ENCODE measurements at places on chromosomes 12 and 14. TPM values are rescaled to one million over a fixed set of nuclear protein-coding genes. Genes with fewer than 3 reads are reported as not detected.
A peak's percentile ranks its signal among the peaks of the same experiment; 100 is the strongest.

ZNF705A gene
- not detected for polyA plus RNA-seq

TEAD4 gene
- polyA plus RNA-seq = 24.9 TPM

TSPAN8 gene
- polyA plus RNA-seq = not detected

- no peak for DNase-seq
Observed at GRCh38 chr14:65352964-65353530, 59.5 kb upstream of the FUT8 start.

CD163L1 gene
- polyA plus RNA-seq = 0.50 TPM

- DNase-seq = no peak
Observed at GRCh38 chr12:88982694-88983093, 369.6 kb downstream of the DUSP6 start.

- DNase-seq = peak; percentile 87
Observed at GRCh38 chr12:56193025-56193578, 3.8 kb upstream of the SMARCC2 start.

CNTN1 gene
- 0.14 TPM for polyA plus RNA-seq

- DNase-seq = no peak
Observed at GRCh38 chr12:66456612-66457011, 154.3 kb downstream of the HELB start.

PARP11 gene
- 1.8 TPM for polyA plus RNA-seq

- DNase-seq = peak; percentile 84
Observed at GRCh38 chr12:92942905-92943304, 13.8 kb upstream of the EEA1 start.

GRCh38 chr12:130672089-130672820 lies 43.8 kb downstream of the RIMBP2 start:
- DNase-seq = no peak

MYF5 gene
- polyA plus RNA-seq = not detected

SYNDIG1L gene
- polyA plus RNA-seq = not detected

DNA sequence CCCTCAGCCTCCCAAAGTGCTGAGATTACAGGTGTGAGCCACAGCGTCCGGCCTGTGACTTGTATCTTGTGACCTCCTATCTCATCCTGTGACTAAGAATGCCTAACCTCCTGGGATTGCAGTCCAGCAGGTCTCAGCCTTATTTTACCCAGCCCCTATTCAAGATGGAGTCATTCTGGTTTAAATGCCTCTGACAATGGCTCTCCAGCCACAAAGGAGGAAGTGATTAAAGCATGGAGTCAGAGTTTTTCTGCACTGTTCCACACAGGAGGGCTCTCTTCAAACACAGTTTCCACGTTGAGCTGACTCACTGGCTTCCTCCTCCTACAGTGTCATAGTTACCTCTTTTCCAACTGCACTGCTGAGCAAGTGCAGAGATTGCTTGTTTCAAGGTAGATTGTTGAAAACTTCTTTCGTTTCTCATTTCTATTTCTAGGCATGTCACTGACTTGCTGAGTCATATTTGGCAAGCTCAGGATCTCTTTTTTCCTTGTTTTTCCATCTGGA lies 383.8 kb downstream of the PCNX1 start:
- DNase-seq = peak; percentile 93

DNA sequence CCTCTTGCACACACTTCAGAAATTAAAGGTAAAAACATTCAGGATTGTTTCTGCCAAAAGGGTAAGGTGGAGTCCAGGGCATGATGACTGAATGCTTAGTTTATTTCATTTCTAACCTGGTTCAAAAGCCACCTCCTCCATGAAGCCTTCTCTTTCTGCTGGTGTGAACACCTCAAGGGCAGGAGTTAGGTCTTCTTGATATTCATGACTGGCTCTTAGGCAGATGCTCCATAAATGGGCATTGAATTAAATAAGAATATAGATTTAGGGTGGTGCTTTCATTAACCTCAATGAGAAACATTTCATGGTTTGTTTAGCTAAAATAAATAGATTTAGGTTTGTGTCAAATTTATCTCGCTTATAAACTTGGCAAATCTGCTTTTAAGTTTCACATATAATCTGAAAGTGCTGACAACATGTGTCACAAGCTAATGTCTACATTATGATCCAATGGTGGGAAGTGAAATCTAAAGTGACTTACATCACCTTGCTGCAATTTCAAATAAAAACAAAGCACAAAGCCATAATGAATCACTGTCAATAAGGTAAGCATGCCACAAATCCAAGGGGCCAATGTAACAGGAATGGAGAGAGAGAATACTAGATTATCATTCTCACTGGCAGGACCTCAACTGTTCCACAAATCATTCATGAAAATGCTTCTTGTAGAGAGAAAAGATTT lies 72.7 kb upstream of the GRIP1 start:
- DNase-seq = no peak

GRCh38 chr12:109822951-109823411 lies 10.2 kb downstream of the TRPV4 start:
- DNase-seq = no peak

- no peak for DNase-seq
Observed at GRCh38 chr12:97140355-97140754, 233.3 kb downstream of the NEDD1 start.

DNA sequence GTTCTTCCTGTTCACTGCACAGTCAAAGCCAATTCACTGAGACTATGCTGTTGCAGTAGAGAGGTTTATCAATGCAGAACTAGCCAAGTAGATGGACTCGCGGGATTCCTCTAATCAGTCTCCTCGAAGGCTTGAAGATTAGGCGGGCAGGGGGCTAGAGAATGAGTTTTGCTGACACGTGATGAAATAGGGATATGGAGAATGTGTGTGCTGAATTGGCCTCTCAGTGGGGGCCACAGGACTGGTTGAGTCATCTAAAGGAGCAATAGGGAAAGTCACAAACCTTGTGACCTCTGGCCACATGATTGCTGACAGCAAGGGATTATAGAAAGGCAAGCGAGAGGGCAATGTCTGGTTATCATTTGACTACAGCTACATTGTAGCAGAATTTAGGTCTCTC lies 12.7 kb downstream of the MIPOL1 start:
- DNase-seq = no peak

LUM gene
- polyA plus RNA-seq = 70.5 TPM

DNA sequence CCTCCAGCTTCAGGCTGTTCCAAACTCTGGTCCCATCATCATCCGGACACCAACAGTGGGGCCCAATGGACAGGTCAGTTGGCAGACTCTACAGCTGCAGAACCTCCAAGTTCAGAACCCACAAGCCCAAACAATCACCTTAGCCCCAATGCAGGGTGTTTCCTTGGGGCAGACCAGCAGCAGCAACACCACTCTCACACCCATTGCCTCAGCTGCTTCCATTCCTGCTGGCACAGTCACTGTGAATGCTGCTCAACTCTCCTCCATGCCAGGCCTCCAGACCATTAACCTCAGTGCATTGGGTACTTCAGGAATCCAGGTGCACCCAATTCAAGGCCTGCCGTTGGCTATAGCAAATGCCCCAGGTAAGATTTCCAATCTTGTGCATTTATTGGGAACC lies 3.3 kb downstream of the SP1 start:
- no peak for DNase-seq

GRCh38 chr14:99636487-99636886 lies 8.4 kb upstream of the HHIPL1 start:
- DNase-seq = no peak

WSCD2 gene
- not detected for polyA plus RNA-seq

GPR68 gene
- 0.94 TPM for polyA plus RNA-seq

DNA sequence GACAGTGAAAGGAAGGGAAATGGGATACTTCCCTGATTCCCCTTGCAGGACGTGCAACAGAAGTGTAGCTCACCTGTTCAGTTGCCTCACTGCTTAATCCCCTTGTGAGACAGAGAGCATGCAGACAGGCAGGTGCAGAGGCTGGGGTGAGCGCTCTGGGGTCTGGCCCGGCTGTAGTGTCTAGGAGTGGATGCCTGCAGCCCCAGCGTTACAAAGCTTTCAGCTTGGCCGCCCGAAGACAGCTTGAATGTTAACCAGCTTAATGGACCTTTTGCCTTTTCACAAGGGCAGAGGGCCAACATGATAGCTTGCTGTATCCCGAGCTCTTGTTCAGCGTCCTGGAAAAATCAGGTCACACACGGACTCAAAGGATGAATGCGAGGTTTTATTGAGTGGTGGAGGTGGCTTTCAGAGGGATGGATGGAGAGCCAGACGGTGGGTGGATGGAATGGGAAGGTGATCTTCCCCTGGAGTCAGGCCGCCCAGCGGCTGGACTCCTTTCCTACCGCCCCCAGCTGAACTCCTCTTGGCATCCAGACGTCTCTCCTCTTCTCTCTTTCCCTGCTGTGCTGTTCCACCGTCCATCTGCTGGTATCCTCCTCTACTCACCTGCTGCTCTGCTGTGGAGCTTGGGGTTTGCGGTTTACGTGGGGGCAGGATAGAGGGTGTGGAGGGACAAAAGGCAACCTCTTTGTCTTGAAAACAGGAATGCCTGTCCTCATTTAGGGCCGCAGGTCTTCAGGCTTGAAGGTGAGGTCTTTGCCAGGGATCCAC lies 86.2 kb upstream of the RESF1 start:
- DNase-seq = no peak

GRCh38 chr12:120892265-120892664 lies 11.9 kb downstream of the SPPL3 start:
- DNase-seq = no peak

PRIMA1 gene
- not detected for polyA plus RNA-seq

IL31 gene
- polyA plus RNA-seq = not detected

GRCh38 chr14:100594625-100594951 lies 7.4 kb upstream of the BEGAIN start:
- no peak for DNase-seq

DNA sequence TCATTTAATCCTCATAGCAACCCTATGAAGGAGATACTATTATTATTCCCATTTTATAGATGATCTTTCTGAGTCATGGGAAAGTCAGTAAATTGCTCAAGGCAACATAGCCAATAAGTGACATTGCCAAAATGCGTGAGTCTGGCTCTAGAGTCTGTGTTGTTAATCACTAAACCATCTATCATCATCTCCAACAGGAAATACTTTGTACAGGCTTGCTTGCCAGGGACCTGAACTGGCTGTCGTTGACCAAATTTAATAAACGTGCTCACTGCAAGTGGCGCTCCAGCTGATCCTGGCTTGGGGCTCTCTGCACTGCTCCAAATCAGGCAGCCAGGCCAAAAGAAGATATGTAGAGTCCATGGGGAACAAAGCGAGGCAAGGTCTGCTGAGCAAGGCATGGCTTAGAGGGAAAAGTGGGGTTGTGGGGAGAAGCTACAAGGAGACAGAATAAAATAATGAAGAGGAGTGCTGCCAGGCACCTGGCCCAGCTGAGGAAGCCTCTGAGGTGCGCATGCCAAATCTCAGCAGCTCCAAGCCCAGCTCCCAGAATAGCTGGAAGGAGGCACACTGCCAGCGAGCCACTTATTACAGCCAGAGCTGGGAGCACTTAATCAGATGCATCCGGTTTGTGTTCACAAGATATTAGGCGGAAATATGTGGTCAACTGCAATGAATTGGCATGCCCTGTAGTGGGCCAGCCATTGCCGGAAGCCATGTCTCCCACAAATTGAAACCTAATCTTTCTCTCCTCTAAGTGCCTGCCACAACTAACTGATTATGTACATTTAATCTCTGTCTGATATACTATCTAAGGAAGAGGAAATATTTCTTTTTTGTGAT lies 43.3 kb upstream of the PTPRO start:
- peak; percentile 3 for DNase-seq

CFAP251 gene
- 7.8 TPM for polyA plus RNA-seq

GRCh38 chr12:122458105-122459035 lies 35.9 kb upstream of the CLIP1 start:
- no peak for DNase-seq

GRCh38 chr14:74983343-74983742 lies 19.4 kb upstream of the EIF2B2 start:
- no peak for DNase-seq

TMEM63C gene
- polyA plus RNA-seq = not detected

GPR84 gene
- polyA plus RNA-seq = not detected

KRT82 gene
- polyA plus RNA-seq = not detected

DNA sequence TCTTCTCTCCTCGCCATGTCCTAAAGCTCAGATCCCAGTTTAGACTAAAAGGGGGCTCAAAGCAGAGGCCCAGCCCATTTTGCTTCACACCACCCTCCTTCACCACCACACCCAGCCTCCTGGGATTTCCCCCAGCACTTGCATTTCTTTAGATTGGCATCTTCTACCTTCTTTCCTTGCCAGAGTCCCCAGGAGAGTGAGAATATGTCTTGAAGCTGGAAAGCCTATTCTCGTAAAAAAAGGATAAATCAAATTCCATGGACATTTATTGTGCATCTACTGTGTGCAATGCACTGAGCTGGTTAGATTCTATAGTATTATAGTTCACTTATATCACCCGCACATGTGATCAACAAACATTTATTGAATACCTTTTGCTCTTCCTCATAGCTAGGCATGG lies 10.2 kb downstream of the FBXW8 start:
- no peak for DNase-seq

KRT71 gene
- not detected for polyA plus RNA-seq

- DNase-seq = peak; percentile 7
Observed at GRCh38 chr12:107670999-107671643, 14.5 kb upstream of the PWP1 start.

Measured in IMR-90 (cell line).